H54 (cell line): ENCODE measurements at places on chromosomes 3 and 15.

DNA sequence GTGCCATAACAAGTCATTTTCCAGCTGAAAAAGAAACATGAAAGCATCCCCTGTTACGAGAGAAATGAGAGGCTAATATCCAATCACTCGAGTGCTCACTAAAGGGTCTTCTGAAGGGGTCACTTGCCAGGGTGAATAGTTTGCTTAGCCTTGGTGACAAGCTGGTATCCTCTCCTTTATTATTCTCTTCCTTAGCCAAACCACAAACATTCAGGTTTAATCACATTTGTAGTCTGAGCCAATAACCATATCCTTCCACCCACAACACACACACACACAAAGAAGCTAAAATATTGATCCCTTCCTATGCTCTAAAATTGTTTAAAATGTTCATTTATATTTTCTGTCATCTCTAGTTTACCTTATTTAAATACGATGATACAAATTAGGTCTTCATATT, 240.5 kb upstream of the TMCO5A start:
- DNase-seq = no peak

GRCh38 chr3:57816471-57817095, 60.5 kb downstream of the SLMAP start:
- no peak for DNase-seq

DNA sequence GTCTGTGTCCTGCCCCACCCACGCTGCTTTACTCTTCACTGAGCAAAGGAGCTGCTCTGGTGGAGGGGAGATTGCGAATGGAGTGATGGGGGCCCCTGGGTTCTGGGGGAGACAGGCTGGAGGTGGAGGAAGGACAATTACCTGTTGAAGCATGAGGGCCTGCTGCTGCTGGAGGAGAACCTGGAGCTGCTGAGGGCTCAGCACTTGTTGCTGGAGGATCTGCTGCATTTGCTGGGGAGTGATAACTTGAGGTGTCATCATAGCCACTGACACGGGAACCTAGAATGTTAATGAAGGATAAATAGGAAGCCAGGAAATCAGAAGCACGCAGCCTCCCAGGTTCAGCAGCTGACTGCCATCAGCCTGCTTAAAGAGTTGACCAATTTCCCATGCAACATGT, 530.0 kb downstream of the FOXP1 start:
- no peak for DNase-seq

DNA sequence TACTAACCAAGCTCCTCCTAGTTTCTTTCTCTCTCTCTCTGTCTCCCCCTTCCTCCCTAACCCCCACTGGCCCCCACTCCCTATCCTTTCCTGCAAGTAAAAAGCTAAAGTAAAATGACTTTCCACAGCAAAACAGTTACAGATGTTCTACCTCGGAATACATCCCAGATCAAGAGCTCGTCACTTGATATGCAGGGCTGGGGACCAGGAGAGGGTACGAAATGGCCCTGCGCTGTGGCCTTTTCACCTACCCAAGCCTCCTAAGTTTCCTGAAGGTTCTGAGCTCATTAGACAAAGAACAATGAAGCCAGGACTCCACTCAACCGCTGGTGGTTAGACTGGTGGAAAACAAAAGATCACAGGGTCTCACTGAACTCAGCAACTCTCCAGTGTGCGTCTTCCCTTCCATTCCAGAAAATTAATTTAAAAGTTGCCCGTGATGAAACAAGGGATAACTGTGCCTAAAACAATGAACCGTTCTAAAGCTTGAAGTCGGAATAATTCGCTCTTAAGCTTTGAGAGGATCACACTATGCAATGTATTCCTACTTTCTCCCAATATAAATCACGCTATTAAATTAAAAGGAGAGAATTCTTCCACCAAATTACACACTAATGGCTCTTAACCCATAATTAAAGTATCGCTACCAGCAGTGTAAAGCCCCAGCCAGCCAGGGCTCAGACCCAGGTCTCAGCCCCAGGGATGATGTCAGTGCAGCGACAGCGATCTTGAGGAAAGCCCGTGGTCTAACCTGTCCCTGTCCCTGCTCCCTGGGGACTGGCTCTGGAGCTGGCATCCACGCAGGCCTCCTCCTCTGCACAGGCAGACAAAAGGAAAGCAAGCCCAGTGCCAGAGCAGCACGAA, 5.0 kb downstream of the VGLL4 start:
- DNase-seq = no peak

GRCh38 chr15:58321034-58321433, 110.8 kb upstream of the LIPC start:
- DNase-seq = no peak
